ENCODE measurements at places on chromosomes 2 and 18.

- no peak for DNase-seq
These were observed 8.3 kb downstream of the MYCN start for GRCh38 chr2:15948704-15948957.

DNA sequence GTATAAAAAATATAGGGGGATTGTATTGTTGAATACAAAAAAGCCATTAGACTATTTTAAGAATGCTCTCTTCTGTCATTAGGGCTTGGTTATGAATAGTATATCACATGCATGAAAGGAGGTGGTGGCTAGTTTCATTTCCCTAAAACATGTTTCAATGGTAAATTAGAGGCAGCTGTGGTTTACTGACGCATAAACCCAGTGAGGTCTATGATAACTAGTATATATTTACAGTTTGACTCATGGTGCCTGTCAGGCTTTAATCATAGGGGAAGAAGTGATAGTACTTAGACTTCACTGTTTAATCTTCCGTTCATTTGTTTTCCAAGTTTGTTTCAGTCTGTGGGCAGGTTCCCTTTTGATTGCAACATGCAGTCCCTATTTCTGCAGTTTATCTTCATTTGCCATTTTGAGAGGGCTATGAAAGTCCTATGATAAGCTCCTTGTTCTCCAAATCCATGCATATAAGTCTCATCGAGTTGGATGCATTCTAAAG is 55.1 kb upstream of the MAP4K3 start:
- no peak for DNase-seq

- no peak for DNase-seq
These were observed 80.2 kb downstream of the ASAP2 start for GRCh38 chr2:9286554-9287399.

DNA sequence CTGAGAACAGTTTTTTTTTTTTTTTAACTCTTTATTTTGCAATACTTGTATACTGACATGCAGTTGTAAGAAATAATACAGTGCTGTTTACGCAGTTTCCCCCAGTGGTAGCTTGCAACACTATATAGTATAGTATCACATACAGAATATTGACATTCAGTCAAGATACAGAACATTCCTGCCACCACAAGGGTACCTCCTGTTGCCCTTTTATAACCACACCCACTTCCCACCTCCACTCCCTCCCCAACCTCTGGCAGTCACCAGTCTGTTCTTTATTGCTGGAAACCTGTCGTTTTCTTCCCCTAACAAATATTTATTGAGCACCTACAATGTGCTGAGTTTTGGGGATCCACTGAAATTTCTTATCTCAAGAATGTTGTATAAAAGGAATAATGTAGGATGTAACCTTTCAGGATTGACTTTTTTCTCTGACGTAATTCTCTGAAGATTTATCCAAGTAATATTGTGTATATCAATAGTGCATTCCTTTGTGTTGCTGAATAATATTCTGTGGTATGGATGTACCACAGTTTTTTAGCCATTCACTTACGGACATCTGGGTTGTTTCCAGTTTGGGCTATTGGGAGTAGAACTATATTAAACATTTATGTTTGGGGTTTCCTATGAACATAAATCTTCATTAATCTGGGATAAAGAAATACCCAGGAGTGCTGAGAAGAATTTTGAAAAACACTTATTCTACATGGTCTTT is 51.4 kb upstream of the EML6 start:
- DNase-seq: no peak

DNA sequence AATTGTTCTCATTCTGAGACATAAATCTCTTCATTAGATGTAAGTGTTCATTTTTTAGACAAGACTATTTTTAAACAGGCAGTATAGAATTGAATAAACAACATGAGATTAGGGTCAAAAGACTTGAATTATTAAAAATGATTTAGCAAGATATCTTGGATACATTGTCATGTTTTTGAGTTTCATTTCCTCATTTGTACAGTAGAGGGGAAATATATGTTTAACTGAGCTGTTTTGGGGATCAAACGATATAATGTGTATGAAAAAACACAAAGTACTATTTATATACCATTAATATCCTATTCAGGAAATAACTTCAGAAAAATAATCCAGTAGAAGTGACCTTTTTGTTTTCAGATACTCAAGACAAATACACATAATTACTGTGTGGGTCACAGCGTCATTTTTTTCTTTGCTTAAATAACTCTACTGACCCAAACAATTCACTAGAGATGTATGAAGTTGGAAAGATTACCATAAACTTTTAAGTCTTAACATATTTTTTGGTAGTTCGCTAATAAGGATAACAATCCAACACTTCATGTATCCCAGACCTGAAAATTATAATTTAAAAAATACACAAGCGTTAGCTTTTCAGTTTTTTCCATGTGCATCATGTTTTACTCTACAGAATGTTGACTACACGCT is 896 bp upstream of the ASXL3 start:
- no peak for DNase-seq

- DNase-seq: no peak
These were observed 133.6 kb downstream of the SP3 start for GRCh38 chr2:173831312-173832229.

DNA sequence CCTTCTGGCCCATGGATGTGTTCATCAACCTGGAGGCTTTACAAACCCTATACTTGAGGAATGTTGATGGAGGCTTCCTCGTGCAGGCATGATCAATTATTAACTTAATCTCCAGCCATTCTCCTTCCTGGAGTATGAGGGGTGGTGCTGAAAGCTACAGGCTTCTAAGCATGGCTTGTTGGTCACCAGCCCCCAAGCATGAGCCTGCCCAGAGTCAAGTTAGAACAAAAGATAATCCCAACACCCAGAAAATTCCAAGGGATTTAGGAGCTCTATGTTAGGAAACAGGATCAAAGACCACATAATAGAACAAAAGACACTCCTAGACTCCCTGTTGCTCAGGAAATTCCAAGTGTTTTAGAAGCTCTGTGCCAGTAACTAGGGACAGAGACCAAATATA is 63.1 kb downstream of the FAM171B start:
- no peak for DNase-seq

- DNase-seq: no peak
These were observed 110.4 kb downstream of the ADCYAP1 start for GRCh38 chr18:1014951-1015624.

DNA sequence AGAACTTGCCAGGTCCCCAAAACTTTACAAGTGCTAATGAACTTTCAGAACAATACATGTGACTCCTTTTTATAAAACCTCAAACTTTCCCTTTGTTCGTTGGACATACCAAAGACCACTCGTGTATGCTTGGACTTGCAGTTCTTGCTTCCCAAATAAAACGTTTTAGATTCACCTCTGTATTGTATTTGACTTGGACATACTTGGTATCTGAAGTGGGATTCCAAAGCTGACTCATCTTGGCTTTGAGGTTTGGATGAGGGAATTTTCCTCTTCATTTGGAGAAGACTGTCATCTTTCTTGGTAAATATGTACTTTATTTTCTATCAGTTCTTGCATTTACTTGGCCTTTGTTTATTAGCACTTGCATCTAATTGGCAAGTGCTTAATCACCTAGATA is 8.0 kb upstream of the CYB5A start:
- DNase-seq: no peak

- no peak for DNase-seq
These were observed 236.5 kb upstream of the SPHKAP start for GRCh38 chr2:228417956-228418355.

- DNase-seq: no peak
These were observed 498.7 kb upstream of the RAB6C start for GRCh38 chr2:129480790-129481189.

- no peak for DNase-seq
These were observed 4.0 kb downstream of the ABHD3 start for GRCh38 chr18:21700528-21701075.

Data from C1 segment of cervical spinal cord (tissue), 14 donors.